ENCODE measurements at places on chromosomes 12 and 14. TPM values are rescaled to one million over a fixed set of nuclear protein-coding genes. Genes with fewer than 3 reads are reported as not detected.

GRCh38 chr14:75927564-75928087, 54.2 kb downstream of the TGFB3 start:
- no peaks in the 10 kb centered on the region for H3K4me1 ChIP-seq
- no peak overlapping the region for H3K4me3 ChIP-seq
- H3K27ac ChIP-seq: no peak overlapping the region
- no peak for DNase-seq
- H3K36me3 ChIP-seq: no peaks in the 10 kb centered on the region
- no peaks in the 10 kb centered on the region for H3K27me3 ChIP-seq

DNA sequence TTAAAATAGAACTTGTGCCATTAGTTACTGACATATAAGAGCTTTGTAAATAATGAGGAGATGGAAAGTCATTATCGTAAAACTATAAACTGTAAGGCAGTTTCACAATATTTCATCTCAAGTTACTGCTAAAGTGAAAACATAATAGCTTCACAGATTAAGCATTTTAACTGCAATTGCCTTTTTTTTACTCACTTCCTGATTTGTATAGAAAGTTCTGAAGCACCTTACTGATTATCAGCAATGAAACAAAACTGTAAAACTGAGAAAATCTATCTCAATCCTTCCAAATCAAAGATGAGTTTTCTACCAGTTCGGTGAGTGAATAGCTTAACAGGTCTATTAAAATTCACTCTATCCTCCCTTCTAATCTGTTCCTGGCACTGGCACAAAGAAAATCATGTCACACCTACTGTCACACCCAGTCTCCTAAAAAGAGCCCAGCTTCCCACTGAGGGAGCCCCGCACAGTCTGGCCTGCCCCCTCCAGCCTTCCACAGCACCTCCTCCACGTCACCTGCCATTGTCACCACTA, 161.4 kb upstream of the ABCD2 start:
- H3K4me1 ChIP-seq: peaks cover 26% of the 10 kb centered on the region
- DNase-seq: no peak
- H3K27me3 ChIP-seq: no peaks in the 10 kb centered on the region
- no peak overlapping the region for H3K4me3 ChIP-seq

DNA sequence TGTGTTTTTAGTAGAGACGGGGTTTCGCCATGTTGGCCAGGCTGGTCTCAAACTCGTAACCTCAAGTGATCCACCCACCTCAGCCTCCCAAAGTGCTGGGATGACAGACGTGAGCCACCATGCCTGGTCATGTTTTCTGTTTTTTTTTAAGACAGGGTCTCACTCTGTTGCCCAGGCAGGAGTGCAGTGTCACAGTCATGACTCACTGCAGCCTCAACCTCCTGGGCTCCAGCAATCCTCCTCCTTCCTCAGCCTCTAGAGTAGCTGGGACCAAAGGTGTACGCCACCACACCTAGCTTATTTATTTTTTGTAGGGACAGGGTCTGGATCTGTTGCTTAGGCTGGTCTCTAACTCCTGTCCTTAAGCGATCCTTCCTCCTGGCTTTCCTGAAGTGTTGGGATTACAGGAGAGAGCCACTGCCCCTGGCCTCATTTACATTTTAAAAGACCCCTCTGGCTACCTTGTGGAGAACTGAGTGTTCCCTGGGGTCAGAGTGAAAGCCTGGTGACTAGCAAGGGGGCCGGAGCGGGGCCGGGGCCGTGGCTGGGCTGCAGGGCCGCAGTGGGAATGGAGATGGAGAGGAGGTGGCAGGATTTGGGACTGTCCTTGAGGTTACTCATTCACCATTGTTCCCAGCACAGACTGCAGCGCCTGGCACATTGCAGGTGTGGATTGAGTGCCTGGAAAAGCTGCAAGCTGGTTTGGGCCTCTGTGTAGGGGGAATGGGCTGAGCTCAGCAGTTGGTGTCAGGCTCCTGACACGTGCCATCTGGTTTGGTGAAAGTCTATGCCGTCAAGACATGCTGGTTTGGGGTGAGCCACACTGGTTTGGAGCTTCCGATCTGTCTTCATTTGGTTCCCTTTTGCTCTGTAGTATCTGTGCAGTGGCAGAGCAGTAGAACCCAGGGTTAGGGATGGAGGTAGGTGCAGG, 18.1 kb downstream of the KMT5A start:
- H3K4me3 ChIP-seq: no peak overlapping the region
- H3K27ac ChIP-seq: peak overlapping the region; percentile 2
- no peaks in the 10 kb centered on the region for H3K27me3 ChIP-seq
- H3K4me1 ChIP-seq: peaks cover 24% of the 10 kb centered on the region

Gene SLC5A8
- not detected for total RNA-seq

Gene STAT2
- 160 TPM for total RNA-seq

Gene RAB21
- 18.3 TPM for total RNA-seq

DNA sequence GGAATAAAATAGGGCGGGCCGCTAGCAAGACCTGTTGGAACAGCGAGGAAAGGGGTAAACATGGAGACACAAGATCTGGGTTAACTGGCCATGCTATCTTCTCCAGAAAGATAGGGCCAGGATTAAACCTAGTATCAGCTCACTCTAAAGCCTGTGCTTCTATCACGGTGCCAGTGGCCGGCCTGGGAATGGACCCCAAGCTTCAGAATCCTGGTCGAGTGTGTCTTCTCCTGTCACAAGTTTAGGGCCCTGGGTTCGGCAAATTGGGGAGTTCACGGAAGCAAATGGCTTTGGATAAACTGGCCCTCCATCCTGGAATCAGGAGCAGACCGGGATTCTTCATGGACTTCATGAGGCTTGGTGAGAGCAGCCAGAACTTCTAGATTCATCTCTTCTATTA, 82.2 kb downstream of the LGMN start:
- no peak overlapping the region for H3K27ac ChIP-seq
- peaks cover 17% of the 10 kb centered on the region for H3K36me3 ChIP-seq
- H3K4me1 ChIP-seq: peaks cover 7% of the 10 kb centered on the region
- no peak overlapping the region for H3K4me3 ChIP-seq
- no peak for DNase-seq

Gene OR4E2
- total RNA-seq: not detected

Gene BICDL1
- total RNA-seq: 0.55 TPM

DNA sequence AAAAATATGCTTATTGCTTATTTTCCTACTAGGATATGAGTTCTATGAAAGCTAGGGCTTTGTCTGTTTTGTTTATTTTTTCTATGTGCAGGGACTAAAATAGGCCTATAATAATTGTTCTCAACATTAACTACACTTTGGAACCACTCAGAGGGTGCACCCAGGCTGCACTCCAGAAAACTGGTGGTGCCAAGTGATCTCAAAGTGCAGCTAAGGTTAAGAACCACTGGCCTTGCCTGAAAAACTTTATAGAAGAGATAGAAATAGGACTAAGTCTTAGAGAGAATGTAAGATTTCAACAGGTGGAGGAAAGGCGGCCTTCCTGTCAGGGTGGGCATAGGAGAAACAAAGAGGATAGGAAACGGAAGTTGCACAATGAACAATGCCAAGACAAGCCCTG, 37.7 kb upstream of the NR1H4 start:
- no peaks in the 10 kb centered on the region for H3K36me3 ChIP-seq
- no peak for DNase-seq
- H3K4me3 ChIP-seq: no peak overlapping the region
- H3K4me1 ChIP-seq: no peaks in the 10 kb centered on the region

Gene MNAT1
- total RNA-seq: 22.4 TPM

Gene PLXNC1
- total RNA-seq: 4.3 TPM

DNA sequence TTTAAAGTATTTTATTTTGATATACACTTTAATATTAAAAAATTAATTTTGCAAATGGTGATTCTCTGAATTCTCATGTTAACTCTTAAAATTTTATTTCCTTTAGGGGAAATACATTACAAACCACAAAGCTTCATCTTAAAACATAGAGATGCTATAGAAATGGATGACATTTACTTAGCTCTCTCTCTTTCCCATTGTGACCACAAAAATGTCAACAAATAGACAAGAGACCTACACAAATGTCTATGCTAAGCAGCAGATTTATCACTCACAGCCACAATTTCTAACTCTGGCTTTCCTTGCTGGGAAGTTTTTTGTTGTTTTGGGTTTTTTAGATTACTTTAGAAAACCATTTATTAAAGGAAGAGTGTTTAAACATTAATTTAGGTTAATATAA, 19.9 kb upstream of the PHC1 start:
- no peaks in the 10 kb centered on the region for H3K27me3 ChIP-seq
- H3K36me3 ChIP-seq: no peaks in the 10 kb centered on the region
- H3K4me1 ChIP-seq: no peaks in the 10 kb centered on the region
- H3K27ac ChIP-seq: no peak overlapping the region

Gene TECPR2
- total RNA-seq: 51.0 TPM

GRCh38 chr12:6253278-6253677, 53.1 kb downstream of the CD9 start:
- no peaks in the 10 kb centered on the region for H3K36me3 ChIP-seq
- no peaks in the 10 kb centered on the region for H3K27me3 ChIP-seq
- no peak overlapping the region for H3K27ac ChIP-seq
- no peak overlapping the region for H3K4me3 ChIP-seq

Gene FOXA1
- not detected for total RNA-seq

DNA sequence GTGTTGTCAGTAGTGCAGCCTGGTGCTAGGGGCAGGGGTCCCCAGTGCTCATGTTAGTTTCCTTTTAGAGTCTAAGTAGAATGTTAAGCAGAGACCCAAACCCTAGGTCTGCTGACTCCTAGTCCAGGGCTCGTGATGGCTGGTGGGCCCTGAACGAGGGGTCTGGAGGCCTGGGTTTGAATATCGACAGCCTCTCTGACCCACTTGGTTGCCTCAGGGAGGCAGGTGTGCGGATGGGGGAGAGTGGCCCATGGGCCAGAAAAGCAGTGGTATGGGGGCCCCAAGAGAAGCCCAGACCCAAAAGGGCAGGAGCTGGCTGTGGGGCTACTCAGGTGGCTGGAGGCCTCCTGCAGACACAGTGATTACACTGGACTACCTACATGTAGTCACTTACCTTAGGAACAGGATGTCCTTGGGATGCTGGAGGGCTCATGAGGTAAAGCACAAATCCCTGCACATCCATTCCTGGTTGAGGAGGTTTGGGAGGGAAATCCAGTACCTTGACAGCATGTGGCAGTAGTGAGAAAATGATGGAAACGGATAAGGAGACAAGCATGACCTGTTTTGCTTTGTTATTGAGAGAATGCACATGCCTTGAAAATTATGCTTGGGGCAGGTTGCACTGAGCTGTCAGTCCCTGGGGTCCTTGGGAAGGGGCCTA, 1.7 kb upstream of the SLC25A29 start:
- peak overlapping the region; percentile 85 for H3K27ac ChIP-seq
- DNase-seq: no peak
- H3K27me3 ChIP-seq: peaks cover 5% of the 10 kb centered on the region
- no peak overlapping the region for H3K4me3 ChIP-seq
- no peaks in the 10 kb centered on the region for H3K4me1 ChIP-seq

Gene PDZRN4
- total RNA-seq: 71.5 TPM

- H3K4me1 ChIP-seq: no peaks in the 10 kb centered on the region
- no peaks in the 10 kb centered on the region for H3K36me3 ChIP-seq
- H3K27ac ChIP-seq: no peak overlapping the region
- no peaks in the 10 kb centered on the region for H3K27me3 ChIP-seq
- H3K4me3 ChIP-seq: no peak overlapping the region
- DNase-seq: no peak
Observed at GRCh38 chr12:58564721-58565120, 355.6 kb downstream of the LRIG3 start.

Gene TOMM20L
- total RNA-seq: not detected

Gene LRFN5
- 11.9 TPM for total RNA-seq

DNA sequence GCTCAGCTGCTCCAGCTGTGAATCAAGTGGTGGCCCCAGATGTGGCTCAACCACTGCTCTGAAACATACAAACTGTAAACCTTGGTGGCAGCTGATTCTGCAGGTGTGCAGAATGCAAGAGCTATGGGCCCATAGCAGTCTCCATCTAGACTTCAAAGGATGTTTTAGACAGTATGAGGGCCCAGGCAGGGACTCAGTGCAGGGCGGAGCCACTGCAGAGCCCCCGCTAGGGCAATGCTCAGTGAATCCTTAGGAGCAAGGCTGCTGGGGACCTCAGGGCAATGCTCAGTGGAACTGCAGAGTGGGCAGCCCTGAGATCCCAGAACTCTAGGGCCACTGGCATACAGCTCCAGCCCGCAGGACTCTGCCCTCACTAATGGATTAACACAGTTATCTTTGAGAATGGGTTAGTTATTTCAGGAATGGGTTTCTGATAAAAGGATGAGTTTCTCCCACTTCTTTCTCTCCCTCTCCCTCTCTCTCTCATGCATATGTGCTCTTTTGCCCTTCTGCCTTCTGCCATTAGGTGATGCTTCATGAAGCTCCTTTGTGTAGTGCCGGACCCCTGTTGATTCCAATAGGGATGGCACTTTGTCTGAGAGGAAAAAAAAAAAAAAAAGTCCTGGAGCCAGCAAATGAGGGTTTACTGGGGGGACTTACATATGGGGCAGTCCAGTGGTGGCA, 48.4 kb upstream of the JDP2 start:
- no peaks in the 10 kb centered on the region for H3K36me3 ChIP-seq
- no peaks in the 10 kb centered on the region for H3K4me1 ChIP-seq
- no peaks in the 10 kb centered on the region for H3K27me3 ChIP-seq
- H3K4me3 ChIP-seq: no peak overlapping the region
- no peak for DNase-seq
- H3K27ac ChIP-seq: no peak overlapping the region

Gene TMEM132D
- total RNA-seq: not detected

DNA sequence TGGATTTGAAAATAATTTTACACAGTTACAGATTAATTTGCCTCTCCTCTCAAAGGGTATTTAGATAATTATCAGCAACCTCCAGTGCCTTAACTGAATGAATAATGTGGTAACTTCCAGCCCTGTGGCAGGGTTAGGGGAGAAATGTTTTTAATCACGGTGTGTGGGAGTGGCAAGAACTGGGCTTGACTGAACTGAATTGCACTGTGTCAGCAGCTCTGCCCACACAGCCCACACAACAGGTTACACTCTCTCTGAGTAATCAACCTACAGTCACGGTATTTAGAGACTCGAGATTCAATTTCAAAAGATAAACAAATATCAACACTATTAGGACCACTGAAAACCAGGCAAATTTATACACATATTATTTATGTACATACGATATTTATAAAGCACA, 198.5 kb downstream of the KCNC2 start:
- no peaks in the 10 kb centered on the region for H3K4me1 ChIP-seq
- H3K36me3 ChIP-seq: no peaks in the 10 kb centered on the region
- no peak overlapping the region for H3K4me3 ChIP-seq
- no peak overlapping the region for H3K27ac ChIP-seq
- no peak for DNase-seq

GRCh38 chr12:126397071-126397581, 1331.9 kb downstream of the AACS start:
- H3K4me3 ChIP-seq: no peak overlapping the region
- H3K27me3 ChIP-seq: no peaks in the 10 kb centered on the region
- no peaks in the 10 kb centered on the region for H3K4me1 ChIP-seq
- no peaks in the 10 kb centered on the region for H3K36me3 ChIP-seq

Measured in sigmoid colon (tissue), 7 donors.